ENCODE measurements at places on chromosomes 7 and 10. TPM values are rescaled to one million over a fixed set of nuclear protein-coding genes. Genes with fewer than 3 reads are reported as not detected.

RNLS gene
- 8.6 TPM for total RNA-seq

ZNF479 gene
- total RNA-seq = not detected

PRLHR gene
- total RNA-seq = not detected

UCMA gene
- total RNA-seq = not detected

PLXDC2 gene
- 20.9 TPM for total RNA-seq

TMEM139 gene
- not detected for total RNA-seq

TACC2 gene
- 2.7 TPM for total RNA-seq

PRKAR2B gene
- 65.3 TPM for total RNA-seq

CPVL gene
- 0.71 TPM for total RNA-seq

MKLN1 gene
- 38.9 TPM for total RNA-seq

SPDYE5 gene
- not detected for total RNA-seq

EN2 gene
- under 0.01 TPM for total RNA-seq

DGKI gene
- 4.0 TPM for total RNA-seq

CAPZA2 gene
- total RNA-seq = 131 TPM

GRID2IP gene
- not detected for total RNA-seq

PFKP gene
- 222 TPM for total RNA-seq

All from smooth muscle cell of bladder (primary cell).